Activated CD4-positive, CD25-positive, alpha-beta regulatory T cell treated with anti-CD3 and anti-CD28 coated beads, Interleukin-2, amount 50 U/mL, for 72 hours (primary cell): ENCODE measurements at places on chromosomes 12 and 14.

- no peak for DNase-seq
Observed at GRCh38 chr12:85784096-85784720, 52.0 kb downstream of the RASSF9 start.

GRCh38 chr14:57392830-57393229 is 2.4 kb downstream of the NAA30 start:
- no peak for DNase-seq

DNA sequence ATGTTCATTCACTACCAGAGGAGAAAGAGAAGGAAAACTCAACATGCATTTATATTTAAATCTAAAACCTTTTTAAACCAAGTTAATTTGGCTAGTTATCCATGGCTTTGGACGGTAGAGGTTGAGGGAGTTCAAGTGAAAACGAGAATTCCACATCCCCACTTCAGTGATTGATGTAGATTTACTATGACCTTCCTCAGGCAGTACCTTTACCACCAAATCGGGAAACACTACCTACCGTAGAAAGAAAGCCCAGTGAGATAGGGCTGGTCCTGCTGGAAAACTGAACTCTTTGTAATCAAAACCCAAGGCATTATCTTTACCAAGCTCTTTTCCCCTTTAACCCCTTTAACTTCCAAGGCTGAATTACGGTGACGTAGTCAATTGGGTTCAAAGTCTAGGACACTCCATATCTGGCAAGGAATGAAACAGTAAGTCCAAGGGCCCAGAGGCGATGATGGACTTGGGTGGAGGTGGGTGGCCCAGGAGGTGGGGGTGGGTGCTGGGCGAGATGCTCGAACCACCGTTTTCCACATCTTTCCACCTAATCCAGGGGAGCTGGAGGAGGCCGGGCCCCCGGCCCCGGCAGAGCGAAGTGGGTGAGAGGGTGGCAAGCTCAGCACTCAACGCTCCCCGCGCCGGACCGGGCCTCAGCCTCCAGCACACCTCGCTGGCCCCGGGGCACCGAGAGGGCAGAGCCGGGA is 618 bp downstream of the SEC23A start:
- no peak for DNase-seq

DNA sequence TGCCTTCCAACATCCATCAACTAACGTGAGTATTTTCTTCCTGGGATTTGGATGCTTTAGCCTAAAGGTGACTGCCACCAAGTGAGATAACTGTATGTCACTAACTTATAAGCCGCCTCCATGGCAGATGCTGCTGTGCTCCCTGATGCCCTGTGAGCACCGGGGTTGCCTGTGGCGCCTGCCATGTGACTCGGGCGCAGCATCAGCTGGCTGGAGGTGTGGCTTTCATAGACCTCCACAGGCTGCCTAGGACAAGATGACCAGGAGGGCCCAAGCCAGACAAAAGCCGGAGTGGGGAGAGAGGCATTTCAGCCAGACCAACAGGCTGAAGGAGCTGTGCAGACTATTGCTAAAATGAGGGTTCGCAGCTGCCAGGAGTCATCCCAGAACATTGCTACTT is 55.7 kb downstream of the ANAPC7 start:
- no peak for DNase-seq

DNA sequence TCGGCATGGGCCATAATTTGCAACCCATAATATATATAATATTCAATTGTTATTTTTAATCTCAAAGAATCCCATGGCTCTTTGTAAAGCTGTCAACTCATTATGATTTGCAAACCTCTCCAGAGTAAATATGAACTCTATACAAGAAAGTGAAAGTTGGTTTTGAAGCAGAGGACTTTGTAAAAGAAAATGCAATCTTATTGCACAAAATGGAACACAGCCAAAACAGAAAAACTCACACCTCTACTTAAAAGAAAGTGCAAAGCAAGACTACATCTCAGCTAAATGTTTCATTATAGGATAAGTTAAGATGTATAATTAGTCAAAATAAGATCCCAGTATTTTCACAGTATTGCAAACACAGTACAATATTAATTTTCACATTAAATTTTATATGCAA is 111.2 kb upstream of the FLRT2 start:
- no peak for DNase-seq

DNA sequence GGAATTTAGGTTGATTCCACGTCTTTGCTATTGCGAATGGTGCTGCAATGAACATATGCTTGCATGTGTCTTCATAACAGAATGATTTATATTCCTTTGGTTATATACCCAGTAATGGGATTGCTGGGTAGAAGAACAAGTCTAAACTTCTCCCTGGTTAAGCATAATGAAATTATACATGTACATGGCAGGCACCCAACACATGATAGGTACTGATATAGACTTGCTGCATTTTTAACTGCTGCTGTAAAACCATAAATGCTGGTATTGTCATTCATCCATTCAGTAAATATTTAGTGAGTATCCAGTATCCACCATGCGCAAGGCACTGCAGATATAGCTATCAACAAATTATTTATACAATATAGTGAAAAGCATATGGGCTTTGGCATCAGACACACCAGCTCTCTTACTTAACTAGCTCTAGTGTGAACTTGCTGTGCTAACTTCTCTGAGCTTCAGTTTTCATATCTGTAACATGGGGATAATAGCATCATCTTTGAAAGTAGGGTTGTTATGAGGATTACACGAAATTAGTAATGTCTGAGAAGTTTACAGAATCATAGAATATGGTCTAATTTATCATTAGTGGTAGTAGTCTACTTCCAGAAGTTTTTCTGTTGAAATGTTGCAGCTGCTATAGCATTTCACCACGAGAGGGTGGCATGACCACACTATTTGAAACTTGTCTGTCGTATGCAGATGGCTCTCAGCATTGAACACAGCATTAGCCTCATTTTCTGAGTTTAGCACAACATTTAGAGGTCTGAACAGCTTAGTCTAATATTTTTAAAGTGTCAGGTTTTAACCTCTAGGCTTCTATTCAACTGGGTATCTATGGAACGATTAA is 32.0 kb upstream of the SEL1L start:
- DNase-seq: no peak

GRCh38 chr14:81516986-81517797 is 16.5 kb downstream of the SEL1L start:
- DNase-seq: no peak

DNA sequence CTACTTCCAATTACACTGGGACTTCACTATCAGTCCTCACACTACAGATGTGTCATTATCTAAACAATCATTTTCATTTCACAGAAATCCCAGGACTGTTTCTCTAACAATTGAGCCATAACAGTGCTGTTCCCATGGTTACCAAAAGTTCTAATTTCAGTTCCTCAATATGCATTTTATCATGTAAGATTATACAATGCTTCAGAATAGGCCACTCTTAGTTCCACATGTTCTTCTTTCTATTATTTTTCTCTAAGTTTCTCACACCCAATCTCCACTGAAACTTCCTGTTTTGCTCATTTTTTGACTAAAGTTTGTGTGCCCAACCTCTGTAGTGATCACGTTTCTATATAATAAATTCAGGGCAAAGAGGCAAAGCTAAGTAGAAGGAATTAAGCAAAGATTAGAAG is 185.8 kb downstream of the DUSP6 start:
- no peak for DNase-seq

DNA sequence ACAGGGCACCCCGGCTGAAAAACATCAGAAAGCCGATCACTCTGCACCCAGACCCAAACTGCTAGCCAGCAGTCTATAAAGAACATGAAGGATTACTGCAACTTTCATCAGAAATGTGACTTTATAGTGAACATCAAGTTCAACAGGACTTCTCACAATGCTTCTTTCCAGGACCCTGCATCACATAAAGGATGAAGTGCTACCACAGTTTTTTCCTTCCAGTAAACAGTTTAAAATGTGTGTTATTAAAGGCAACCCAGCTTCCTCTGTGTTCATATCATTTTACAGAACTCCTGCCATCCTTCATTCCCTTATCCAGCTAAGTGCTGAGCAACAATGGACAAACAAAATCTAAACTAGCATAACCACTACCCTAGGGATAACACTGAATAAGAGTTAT is 280.3 kb upstream of the DIO2 start:
- DNase-seq: no peak
